CD4-positive, alpha-beta T cell (primary cell): ENCODE measurements at places on chromosomes 7 and 10. TPM values are rescaled to one million over a fixed set of nuclear protein-coding genes. Genes with fewer than 3 reads are reported as not detected.

The TAS2R60 gene
- total RNA-seq, result 0.61 TPM

The MAT1A gene
- not detected for total RNA-seq

DNA sequence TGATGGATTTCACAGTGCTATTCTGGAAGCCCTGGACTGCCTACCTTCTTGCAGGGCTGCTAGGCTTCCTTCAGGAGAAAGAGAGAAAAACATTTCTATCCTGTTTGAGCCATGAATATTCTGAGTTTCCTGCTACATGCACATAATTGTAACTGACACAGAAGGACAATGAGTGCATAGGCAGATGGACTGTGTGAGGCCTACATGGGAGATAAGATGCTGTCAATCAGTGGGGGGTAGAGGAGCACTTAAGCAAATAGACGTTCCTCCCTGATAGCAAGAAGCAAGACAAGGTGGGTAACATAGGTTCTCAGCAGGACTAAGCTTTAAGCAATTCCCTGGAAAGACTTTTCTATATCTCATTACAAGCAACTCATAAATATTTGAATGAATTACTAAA is 11.6 kb downstream of the ALDH18A1 start:
- no peak for DNase-seq

The OAT gene
- total RNA-seq, result 54.9 TPM

DNA sequence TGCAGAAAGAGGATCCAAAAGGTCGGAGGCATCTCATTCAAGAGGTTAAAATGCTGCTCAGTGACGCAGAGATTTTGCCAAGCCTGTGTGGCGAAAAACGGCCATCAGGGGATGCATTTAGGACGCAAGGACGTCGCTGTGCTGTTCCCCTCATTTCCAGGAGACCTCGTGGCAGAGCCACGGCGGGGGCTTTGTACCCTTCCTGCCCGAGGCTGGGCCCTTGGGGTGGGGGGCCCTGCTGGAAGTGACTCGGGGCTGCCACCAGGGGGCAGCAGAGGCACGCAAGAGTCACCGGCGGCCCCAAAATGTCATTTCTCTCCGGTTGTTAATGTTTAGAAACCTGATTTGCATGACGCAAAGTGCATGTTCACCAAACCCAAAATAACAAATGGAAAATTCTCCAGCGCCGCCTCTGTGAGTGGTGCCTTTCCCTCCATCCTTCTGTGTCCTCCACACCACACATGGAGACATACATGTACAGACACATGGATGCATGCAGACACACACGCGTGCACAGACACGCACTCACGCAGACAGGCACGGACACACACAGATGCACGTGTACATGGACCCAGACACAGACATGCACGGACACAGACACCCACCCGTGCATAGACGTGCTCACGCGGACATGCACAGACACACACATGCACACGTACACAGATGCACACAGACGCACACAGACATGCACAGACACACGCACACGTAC is 51.0 kb upstream of the NKX6-2 start:
- peak; percentile 30 for DNase-seq

- DNase-seq, result peak; percentile 43
Measured at GRCh38 chr10:110802551-110803238, 69.0 kb upstream of the PDCD4 start.

GRCh38 chr10:110919971-110920881 is 822 bp downstream of the SHOC2 start:
- peak; percentile 17 for DNase-seq

DNA sequence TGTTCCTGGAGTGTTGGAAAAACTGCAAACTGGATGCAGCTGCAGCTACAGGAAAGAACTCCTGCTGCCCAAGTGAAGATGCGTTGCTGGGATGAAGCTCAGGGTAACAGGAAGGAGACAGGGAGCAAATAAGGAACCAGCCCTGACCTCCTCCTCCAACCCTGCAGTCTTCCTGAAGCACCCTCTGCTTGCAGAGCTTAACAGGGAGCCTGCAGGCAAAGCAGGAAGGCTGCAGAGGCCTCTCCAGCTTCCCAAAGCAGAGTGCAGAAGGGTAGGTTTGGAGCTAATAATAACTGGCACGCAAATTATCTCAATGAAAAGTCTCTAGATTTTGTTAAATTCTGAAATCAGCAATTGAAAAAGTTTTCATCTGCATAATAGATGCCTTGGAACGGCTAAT is 92.5 kb downstream of the SORCS1 start:
- no peak for DNase-seq

The NYAP1 gene
- total RNA-seq, result 0.66 TPM

The CALML5 gene
- total RNA-seq, result not detected

The SFXN3 gene
- 43.2 TPM for total RNA-seq

- no peak for DNase-seq
Measured at GRCh38 chr10:57880446-57881227, 387.1 kb downstream of the IPMK start.

DNA sequence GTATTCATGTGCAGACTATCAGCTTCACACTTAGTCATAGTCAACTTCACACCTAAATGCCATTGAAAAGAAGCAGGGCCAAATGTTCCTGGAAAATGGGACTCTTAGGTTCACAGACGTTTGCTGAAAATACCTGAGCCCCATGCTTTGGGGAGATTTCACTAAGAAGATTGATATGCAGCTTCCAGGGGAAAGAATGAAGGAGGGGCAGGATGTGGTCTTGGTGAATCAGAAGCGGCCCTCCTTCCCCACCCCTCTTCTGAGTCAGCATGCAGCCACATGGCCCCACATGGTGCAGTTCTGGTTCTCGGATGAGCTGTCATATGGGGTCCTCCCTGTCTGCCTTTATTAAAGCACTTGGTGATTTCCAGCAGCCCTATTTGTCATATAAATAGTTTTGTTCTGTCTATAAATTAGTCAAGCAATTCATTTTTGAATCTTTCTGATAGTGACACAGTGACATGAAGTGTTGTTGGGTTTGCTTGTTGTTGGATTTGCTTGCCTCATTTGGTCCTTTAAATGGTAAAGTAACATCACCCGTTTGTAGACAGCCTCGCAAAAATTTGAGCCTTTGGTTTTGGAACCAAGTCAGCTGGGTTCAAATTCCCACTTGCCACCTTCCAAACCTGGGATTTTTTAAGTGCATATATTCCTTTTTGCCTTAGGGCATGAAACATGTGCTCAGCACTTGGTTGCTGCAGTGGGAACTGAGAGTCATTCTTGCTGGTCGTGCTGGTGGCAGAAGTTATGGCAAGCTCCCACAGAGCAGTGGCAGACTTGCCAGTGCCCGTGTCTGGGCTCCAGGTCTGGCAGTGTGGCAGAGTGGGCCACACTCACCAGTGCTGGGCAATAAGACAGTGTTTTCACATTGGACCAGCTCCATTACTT is 68.1 kb upstream of the CDK6 start:
- DNase-seq, result peak; percentile 76

The OPN1SW gene
- total RNA-seq, result not detected

- no peak for DNase-seq
Measured at GRCh38 chr7:40401406-40401805, 266.6 kb downstream of the SUGCT start.

The GIMAP6 gene
- 14.9 TPM for total RNA-seq

DNA sequence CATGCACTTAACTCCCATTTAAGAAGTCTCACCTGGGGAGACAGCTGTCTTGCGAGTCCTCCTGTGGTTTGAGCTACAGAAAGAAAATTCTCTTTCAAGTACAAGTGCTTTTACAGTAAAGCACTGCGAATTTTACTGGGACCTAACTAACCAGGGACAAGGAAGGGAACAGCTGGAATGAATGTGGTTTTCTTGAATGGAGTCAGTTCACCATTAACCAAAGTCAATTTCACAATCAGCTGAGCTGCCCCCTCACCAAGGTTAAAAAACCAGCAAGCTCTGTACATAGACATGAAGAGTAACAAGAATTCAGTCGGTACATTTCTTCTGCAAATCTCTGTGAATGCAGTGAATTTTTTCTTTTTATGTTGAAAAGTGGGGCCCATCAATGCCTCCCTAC is 56.3 kb downstream of the GFRA1 start:
- no peak for DNase-seq

The LIPN gene
- total RNA-seq, result not detected

The SYCE1 gene
- total RNA-seq, result 0.30 TPM

- DNase-seq, result no peak
Measured at GRCh38 chr7:36871863-36872262, 147.6 kb upstream of the AOAH start.

The SIRT1 gene
- total RNA-seq, result 62.9 TPM

DNA sequence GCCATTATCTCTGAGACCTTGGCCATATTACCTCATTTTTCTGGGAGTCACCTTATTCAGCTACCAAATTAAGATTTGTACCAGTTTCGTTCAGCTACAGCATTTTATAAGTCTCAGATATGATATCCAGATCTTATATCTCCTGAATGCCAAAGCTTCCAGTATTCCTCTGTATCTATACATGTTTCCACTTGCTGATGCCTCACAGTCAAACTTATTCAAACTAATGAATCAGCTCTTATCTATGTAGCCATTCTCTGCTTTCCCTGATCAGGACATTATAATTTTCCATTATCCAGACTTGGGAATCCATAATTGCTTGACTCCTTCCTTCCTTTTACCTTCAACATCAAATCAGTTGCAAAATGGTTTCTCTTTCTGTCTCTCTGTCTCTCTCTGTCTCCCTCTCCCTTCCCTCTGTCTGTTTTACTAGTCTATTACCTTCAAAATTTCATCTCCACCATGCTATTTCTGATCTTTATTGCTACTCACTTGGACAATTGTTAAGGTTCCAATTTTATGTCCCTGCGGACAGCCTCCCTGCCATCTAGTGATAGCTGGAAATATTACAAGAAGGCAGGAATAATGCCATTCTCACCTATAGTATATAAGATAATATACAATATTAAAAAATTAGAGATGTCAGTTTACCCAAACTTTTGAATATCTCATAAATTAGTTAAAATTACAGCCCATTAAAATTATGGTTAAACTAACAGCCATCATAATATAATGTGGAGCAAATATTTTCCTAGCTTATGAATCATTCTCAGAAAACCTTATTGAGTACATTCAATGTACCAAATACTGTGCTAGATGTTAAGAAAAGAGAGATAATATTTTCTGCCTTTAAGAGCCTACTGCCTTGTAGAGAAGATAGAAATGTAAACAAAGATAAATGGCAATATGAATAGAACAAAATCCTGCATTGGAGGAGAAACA is 89.8 kb downstream of the PCLO start:
- DNase-seq, result no peak

The PRSS37 gene
- total RNA-seq, result not detected

DNA sequence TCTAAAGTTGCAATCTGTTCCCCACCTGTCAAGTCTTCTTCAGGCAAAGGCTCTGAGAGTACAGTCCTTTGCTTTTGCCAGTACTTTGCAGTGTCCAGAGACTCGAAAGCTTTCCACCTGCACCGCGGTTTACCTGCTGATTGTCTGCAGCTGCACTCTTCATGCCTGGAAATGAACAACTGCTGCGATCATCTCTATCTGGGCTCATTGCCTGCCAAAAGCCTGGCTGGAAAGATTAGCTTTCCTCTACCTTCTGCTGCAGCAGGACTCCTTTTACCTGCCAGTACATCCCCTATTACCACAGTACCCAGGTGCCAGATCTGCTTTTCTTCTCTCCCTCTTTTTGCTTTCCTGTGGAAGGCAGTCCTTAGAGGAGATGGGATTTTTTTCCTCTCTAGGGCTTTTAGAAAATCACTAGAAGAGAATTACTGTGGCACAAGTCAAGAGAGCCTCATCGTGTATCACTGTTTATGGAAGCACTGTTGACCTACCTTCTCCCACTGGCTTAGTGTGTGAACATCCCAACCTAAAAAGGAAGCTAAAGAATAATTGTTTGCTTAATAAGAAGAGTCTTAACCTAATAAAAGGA is 2.2 kb downstream of the STRIP2 start:
- DNase-seq, result no peak

GRCh38 chr10:86167121-86167761 is 199.4 kb downstream of the GRID1 start:
- no peak for DNase-seq

The SPDYE5 gene
- not detected for total RNA-seq

DNA sequence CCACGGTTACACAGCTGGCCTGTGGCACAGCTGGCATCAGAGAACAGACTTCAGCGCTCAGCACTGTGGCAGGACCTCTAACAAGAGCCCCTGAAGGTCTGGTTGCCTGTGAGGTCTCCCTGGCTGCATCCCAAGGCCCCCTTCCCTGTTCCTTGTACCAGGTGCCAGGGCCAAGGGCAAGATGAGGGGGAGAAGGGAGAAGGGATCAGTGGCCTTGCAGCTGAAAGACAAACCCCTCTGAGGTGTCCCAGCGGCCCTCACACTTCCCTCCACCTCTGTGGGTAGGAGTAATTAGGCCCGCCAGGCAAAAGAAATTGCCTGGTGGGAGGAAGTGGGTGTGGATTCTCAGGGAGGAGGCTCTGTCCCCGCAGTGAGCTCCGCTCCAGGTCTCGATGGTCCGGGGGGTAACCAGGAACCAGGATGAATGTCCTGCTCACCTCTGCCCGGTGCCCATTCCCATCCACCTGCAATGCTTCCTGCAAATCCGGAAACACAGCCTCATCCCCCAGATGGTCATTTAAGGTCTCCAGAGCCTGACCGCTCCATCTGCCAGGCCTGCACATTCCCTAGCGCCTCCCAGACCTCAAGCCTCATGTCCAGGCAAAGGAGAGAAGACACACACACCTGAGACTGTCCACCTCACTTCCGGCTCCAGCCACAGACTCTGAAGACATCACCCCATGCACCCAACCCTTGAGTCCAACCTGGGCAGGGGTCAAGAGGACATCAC is 22.7 kb downstream of the GRID2IP start:
- no peak for DNase-seq

- DNase-seq, result peak; percentile 29
Measured at GRCh38 chr7:28509251-28510025, 97.1 kb downstream of the CREB5 start.

DNA sequence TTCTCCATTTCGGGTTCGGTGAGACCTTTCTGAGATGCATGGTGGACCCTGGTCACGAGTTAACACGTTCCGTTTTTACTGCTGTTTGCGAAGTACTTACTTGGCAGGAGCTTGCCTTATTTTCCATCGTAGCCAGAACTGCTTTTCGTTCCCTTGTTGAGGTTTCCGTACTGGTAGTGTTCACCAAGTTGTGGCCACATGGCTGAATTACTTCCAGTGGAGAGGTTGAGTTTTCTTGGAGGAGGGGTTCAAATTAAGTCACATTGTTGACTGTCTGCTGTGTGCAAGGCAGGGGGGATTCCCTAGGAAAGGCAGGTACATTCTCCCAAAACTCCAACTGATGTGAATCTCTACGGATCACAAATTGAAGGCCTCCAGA is 4.0 kb downstream of the MXI1 start:
- DNase-seq, result no peak
